ENCODE measurements at places on chromosomes 2 and 18.
A peak's percentile ranks its signal among the peaks of the same experiment; 100 is the strongest.

- no peak for DNase-seq
Measured at GRCh38 chr2:108565778-108566375, 31.6 kb downstream of the LIMS1 start.

DNA sequence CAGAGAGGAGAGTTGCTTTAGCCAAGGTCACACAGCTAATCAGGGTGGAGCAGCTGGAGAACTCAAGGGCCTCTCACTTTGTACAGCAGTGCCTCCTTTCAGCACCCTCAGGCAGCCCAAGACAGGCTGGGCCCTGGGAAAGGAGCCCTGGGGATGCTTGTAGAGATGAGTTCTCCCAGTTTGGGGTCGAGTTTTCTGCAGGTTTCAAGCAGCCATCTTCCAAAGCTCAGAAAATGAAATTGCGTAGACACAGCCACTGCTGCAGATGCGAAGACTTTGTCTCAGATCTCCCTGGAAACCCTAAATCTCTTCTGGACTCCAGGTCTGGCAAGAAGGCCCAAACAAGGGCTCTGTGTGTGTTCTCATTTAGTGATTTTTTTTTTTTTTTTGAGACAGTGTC lies 22.5 kb downstream of the THNSL2 start:
- no peak for DNase-seq

DNA sequence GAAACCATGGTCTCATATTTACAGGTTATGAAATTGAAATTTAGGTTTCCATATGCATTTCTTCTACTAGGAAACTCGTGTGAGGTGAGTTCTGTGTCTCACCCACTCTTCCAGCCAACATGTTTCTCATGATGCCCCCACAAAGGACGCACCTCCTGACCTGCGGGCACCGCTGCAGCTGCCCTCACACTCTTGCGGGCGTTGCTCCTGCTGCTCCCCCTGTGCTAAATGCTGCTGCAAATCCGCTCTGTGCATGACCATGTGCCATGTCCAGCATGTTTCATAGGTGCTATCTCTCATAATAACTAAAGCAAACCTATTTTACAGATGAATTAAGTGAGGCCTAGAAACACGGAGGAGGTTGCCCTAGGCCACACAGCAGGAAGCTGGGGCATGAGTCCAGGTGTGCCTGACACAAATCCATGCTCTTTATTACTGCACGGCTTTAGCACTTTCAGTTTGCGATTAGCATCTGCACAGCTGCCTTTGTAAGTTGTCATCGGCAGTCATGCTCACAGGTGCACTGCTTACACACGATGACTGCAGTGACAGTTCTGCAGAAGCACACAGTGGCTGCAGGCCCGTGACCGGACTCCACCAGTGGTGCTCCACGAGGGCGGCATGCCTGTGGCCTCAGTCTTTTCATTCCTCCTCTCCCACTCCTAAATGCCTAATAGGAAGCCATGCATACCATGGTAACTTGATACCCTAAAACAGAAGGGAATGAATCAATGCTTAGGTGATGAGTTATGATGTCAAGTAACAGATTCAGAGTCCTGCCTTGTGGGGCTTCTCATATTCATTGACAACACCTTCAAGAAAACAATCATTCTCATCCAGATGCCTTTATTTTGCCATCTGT lies 14.9 kb upstream of the GALR1 start:
- peak; percentile 62 for DNase-seq

- no peak for DNase-seq
Measured at GRCh38 chr18:61609131-61609530, 275.9 kb downstream of the CDH20 start.

- no peak for DNase-seq
Measured at GRCh38 chr18:74407888-74408287, 49.2 kb downstream of the DIPK1C start.

DNA sequence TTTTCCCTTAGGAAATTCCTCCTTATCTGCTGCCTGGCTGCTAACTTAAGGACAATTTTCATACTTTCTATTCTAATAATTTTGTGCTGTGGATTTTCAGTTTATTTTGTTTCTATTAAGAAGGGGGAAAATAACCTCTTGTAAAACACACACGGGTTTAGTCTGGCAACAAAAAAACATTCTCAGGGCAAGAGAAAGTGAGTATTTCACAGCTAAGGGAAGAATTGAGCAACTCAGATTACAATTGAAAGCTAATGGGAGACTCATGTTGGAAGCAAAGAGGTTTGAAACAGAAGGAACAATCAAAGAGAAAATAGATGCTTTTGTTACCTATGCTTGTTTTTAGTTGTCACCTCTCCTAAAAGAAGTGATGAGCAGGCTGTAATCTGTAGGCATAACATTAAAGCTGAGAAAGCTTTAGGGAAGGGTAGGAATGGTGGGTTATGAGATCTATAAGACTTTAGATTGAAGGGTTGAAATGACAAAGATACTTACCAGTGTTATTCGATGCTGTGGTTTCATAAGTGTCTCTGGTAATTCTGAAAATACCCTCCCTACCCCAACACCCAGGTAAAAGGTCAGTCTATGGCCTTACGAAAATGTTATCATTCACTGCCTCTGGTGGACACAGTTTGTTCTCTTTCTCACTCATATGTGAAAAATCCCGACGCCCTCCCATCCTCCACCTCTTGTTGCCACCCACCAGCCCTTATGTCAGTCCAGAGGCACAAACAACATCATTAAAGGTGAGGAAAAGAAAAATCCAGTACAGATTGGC lies 510.9 kb downstream of the TXNL1 start:
- no peak for DNase-seq

DNA sequence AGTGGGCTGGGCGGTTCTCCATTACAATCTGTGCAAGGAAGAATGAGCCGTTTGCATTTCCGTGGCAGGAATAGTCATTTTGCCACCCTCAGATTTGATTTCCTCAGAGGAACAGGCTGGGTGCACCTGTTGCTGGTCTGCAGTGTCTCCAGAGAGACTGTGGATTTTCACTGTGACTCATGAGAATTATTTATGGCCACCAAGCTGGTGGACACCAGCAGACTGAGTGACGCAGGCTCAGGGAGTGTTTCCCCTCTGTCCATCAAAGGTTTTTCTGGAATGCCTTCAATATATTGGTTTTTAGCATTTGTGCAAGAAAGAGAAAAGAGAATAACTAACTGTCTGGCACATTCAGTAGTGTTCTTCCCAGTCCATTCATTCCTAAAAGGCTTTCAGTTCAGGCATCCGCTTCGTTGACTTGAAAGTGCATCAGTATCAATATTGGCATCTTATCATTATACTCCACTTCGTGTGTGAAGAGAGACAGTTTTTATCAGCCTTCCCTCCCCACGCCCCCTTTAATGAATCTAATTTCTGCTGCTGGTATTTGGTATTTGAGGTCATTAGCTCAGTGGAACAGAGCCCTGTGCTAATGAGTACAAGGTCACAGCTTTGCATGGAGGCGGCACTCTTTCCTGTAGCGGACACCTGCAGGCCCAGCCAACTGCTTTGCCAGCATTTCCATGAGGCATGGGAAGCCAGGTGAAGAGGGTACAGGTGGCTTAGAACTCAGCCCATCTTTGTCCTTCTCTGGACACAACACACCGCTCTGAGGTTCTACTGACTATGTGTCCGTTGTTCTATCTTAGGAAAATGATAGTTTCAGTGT lies 39.9 kb downstream of the PRKCE start:
- DNase-seq, result no peak

DNA sequence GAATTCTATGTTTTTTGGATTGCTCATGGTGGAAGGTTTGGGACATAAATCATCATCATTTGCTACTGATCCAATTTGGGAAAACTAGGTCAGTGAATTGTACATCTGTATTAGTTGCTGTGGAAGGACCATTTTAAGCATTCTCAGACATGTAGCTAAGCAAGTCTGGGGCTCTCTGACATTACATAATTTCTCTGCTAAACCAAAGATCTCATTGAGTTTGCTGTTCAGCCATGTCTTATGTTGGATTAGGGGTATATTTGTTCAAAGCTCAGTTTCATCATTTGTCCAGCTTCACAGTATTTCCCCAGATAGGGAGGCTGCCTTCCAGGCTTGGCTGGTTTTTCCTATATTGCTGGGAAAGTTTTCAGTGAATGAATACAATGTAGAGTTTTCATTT lies 399.7 kb downstream of the MTX2 start:
- DNase-seq, result no peak

DNA sequence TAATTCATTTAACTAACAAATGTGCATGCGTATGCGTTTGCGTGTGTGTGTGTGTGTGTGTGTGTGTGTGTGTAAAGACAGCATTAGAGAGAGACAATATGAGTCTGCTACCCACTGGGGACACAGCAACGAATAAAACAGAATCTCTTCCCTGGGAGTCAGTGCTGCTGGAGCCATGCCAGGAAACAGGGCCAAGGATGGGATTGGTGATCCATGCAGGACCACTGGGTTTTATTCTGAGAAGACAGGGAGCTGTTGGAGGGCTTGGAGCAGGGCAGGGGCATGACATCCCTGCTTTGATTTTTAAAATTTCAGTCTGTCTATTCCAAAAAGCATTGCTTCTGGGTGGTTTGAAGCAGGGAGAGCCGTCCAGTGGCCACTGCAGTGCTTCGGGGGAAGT lies 62.9 kb downstream of the PDCL3 start:
- no peak for DNase-seq

DNA sequence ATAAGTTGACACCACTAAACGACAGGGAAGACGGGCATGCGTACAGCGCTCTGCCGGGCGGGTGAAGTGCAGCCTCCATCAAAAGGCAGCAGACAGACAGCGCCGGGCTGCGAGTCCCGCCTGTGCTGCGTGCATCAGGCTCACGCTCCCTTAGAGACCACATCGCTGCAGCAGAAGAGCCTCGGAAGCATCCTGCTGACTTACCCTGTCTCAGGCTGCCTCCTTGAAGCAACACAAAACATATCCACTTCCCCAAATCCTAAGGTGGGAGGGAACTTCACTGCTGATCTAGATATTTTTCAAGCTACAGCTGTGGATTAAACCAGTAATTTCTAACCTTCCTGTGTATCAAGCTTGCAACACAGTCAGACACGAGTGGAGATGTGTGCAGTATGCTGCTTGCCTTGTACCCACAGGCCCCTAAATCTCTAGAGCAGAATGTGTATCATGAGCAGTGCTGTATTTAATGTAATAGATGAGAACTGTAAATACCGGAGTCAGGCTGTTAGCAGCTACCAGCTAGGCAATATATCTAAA lies 6.4 kb downstream of the MYT1L start:
- DNase-seq, result peak; percentile 77

GRCh38 chr2:59586176-59586575 lies 967.3 kb downstream of the BCL11A start:
- no peak for DNase-seq

DNA sequence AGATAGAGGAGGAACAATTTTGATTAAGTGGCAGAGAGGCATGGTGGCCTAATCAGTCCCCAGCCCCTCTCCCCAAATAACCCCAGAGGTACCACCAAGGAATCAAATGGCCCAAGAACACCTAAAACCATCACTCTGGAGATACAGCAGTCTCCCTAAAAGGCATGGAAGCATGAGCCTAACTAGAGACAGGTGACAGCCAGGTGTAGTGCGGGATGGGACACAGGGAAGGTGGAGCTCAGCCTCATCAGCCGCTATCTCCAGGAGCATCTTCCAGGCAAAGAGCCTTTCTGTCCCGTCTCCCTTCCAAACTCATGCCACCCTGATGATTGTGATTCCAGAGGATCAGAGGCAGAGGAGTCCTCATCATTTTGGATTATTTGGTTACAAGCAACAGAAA lies 144.7 kb downstream of the COPS8 start:
- DNase-seq, result no peak

GRCh38 chr2:131104487-131105155 lies 515 bp upstream of the PLEKHB2 start:
- peak; percentile 88 for DNase-seq

DNA sequence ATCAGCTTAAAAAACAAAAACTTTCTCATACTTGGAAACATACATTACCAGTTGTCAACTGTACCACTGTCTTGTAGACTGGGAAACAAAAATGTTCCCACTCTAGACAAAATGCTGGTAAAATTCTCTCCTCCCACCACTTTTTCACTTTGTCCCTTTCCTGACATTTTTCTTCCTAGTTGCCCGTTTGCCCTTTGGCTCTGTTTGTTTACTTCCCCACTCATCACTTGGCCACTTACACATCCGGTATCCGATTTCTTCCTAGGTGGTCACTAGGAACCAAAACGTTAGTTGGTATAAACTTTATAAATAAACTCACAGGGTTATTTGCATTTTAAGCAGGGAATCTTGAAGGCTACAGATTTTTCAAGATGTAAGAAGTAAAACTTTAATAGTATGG lies 84.9 kb downstream of the METTL4 start:
- DNase-seq, result peak; percentile 2

GRCh38 chr18:45745817-45746461 lies 22.0 kb downstream of the SLC14A1 start:
- no peak for DNase-seq

DNA sequence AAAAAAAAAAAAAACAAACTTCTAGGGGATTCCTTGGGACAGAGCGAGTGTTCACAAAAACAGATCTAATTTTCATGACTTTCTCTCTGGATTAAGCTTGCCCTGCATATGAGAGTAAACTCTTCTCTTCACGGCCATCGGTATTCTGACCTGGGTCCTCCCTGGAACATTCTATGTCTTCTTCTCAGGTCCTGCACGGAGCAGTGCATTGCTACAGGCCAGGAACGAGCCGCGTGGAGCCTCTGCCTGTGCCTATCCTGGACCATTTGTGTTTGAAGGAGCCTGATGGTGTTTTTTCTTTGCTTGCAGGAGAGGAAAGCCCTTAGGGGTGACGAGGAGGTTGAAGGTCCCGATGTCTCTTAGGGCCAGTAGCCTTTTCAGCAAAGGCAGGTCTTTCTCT lies 1.8 kb upstream of the OXER1 start:
- no peak for DNase-seq

GRCh38 chr2:19038071-19039015 lies 320.1 kb downstream of the OSR1 start:
- DNase-seq, result no peak

DNA sequence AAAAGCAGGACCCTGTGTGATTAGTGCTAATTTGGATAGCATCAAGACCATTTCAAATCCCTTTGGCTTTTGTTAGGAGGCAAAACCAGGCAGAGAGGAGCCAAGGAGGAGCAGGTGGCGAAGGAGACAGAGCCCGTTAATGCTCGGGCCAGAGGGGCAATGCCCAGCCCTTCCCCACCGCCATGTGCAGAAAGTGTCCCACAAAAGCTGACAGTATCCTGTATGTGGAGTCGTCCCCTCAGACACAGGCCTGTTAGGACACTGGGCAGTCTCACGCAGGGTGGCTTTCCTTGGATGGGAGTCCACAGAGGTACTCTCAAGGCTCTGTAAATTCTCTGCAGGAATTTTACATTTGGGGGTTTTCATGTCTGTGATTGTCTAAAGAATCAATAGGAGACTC lies 44.8 kb upstream of the TFCP2L1 start:
- DNase-seq, result no peak

GRCh38 chr2:241577413-241578122 lies 19.0 kb downstream of the BOK start:
- DNase-seq, result no peak

DNA sequence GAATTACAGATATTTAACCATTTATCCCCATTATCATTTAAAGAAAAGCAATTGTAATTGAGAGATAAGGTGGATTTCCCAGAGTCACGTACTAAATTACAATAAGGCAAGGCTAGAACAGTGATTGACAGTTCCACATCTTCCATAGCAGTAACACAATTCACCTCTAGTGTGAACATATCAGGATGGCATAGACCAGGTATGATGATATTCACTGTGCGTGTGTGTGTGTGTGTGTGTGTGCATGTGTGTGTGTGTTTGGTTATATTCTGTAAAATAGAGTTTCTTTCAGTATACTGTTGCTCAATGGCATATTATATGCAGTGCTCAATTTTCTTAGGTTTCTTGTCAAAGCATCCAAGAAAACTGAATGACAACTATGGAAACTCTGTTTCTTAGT lies 1.7 kb downstream of the SCN2A start:
- no peak for DNase-seq
